ENCODE measurements at places on chromosomes 2 and 18. TPM values are rescaled to one million over a fixed set of nuclear protein-coding genes. Genes with fewer than 3 reads are reported as not detected.

The VIT gene
- total RNA-seq, result 28.7 TPM

The DPP4 gene
- 41.2 TPM for total RNA-seq

The CUL3 gene
- total RNA-seq, result 42.9 TPM

The ZAP70 gene
- total RNA-seq, result not detected

The DSC1 gene
- total RNA-seq, result not detected

The UGT1A9 gene
- total RNA-seq, result not detected

The KYNU gene
- total RNA-seq, result 2.4 TPM

The DYSF gene
- total RNA-seq, result 1.8 TPM

The EDAR gene
- total RNA-seq, result not detected

The CLEC4F gene
- total RNA-seq, result not detected

The MDH1B gene
- 1.8 TPM for total RNA-seq

The HOXD1 gene
- 2.9 TPM for total RNA-seq

The RBM43 gene
- 8.4 TPM for total RNA-seq

The CNGA3 gene
- 0.12 TPM for total RNA-seq

The TP53I3 gene
- total RNA-seq, result 47.4 TPM

The ALPP gene
- not detected for total RNA-seq

The DSC3 gene
- 0.24 TPM for total RNA-seq

The NEDD4L gene
- total RNA-seq, result 30.5 TPM

The ALKAL2 gene
- not detected for total RNA-seq

The TFPI gene
- 46.9 TPM for total RNA-seq

The ANKRD30BL gene
- total RNA-seq, result not detected

The AQP12A gene
- not detected for total RNA-seq

The RUFY4 gene
- total RNA-seq, result not detected

The ALPI gene
- not detected for total RNA-seq

The HIBCH gene
- 10.6 TPM for total RNA-seq

The UGT1A10 gene
- total RNA-seq, result not detected

The ALK gene
- total RNA-seq, result 0.16 TPM

The SLC5A7 gene
- not detected for total RNA-seq

The DPY30 gene
- total RNA-seq, result 28.6 TPM

The PRKAG3 gene
- total RNA-seq, result not detected

The SLC4A5 gene
- 0.81 TPM for total RNA-seq

The STPG4 gene
- 0.49 TPM for total RNA-seq

The SCLY gene
- 16.3 TPM for total RNA-seq

The MEIS1 gene
- total RNA-seq, result 57.8 TPM

Measured in hair follicle dermal papilla cell (primary cell).